ENCODE measurements at places on chromosomes 11 and 22.

GRCh38 chr11:76736266-76736665 lies 46.9 kb upstream of the TSKU start:
- DNase-seq, result no peak

DNA sequence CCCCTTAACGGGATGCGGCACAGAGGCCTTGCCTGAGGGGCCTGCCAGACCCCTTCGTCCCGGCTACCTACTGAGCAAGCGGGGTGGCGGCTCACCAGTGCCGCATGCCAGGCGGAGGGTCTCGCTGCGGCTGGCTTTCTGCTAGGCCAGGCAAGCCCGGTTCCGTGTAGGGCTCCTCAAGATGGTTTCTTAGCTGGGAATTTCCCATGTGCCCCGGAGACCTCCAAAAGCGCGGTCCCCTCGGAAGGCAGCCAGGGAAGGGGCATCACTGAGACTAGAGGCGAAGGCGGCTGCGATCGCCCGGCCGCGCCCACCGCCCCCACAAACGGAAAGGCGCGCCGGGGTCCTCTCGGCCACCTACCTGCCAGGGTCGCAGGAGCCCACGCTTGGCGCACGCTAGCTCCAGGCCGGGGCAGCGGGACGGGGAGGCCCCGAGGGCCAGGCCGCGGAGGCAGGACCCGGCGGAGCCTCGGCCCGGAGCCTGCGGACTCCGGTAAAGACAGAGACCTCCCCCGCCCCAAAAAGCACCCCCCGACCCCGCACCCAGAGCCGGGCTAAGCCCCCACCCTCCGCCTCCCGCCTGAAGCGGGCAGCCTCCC lies 23.8 kb downstream of the MICAL3 start:
- DNase-seq, result no peak

DNA sequence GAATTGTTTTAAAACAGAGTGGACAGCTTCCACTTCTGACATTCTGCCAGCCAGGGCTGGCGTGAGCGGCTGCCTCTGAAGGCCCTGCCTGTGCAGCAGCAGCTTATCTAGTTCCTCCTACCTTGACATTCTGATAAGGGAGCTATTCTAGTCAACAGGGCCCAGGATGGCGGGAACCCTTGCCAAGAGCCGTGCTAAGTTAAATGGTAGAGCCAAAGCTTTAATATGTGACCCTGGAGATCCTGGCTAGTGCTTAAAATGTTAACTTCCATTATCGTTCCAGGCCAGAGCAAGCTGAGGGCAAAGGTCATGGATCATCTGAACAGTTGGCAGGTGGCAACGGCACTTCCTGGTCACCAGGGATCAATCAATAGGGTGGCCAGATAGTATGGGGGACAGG lies 3.5 kb downstream of the KCNJ5 start:
- DNase-seq, result no peak

DNA sequence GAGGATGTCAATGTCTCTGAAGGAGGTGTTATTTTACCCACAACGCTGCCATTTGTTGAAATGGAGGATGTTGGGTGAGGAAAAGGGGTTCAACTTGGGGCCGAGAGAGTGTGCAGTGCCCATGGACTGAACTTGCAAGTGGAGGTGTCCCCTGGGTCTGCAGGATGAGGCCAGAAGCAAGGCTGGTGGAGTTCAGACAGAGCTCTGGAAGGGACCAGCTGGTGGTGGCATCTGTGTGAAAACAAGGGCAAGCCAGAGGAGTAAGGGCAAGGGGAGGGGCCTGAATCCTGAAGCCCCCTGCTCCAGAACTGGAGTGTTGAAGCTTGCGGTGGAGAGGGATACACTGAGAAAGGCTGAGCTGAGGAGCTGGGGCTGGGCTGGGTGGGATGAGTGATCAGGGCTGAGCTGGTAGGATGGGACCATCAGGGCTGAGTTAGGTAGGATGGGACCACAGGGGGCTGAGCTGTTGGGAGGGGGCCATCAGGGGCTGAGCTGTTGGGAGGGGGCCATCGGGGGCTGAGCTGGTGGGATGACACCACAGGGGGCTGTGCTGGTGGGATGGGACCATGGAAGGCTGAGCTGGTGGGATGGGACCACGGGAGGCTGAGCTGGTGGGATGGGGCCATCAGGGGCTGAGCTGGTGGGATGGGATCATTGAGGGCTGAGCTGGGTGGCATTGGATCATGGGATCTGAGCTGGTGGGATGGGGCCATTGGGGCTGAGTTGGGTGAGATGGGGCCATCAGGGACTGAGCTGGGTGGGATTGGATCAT lies 13.4 kb upstream of the CTSD start:
- DNase-seq, result no peak

- DNase-seq, result no peak
Observed at GRCh38 chr11:123194337-123195187, 486 bp downstream of the CLMP start.

DNA sequence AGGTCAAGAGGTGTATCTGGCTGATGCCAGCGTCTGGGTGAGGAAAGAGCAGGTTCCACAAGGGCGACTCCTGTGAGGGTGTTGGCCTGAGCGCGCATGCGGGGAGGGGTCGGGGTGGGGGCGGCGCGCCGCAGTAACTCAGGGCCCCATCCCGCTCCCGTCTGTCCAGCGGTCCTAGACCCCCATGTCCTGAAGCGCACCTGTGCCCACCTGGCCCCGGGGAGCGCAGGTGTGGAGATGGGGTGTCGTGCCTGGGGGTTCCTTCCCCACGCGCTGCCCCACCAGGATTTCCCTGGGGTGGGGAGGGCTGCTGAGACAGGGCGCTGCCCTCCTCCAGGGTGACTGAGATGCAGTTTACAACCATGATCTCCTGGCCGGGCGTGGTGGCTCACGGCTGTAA lies 20.9 kb downstream of the RNH1 start:
- DNase-seq, result no peak

- DNase-seq, result no peak
Observed at GRCh38 chr22:35479985-35480550, 60.6 kb upstream of the RASD2 start.

DNA sequence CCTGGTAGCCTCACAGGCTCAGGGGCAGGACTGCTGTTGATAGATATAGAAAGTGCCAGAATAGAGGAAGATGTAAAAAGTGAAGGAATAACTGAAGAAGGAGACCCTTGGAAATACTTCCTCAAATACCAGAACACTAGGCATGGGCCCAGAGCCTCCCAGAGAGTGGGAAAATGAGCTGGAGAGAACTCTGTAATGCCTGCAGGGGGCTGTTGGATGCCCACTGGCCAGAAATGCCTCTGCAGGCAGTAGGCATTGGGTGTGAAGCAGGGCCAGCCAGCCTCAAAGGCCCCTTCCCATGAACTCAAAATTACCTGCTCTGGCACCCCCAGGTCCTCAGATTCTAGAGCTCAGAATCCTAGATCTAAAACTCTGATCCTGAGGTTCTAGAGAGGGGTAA lies 15.1 kb downstream of the P2RY2 start:
- DNase-seq, result no peak

All from stimulated activated CD4-positive, alpha-beta T cell treated with anti-CD3 and anti-CD28 coated beads, Interleukin-15, amount 100 ng/mL, for 1 hour (primary cell).